ENCODE measurements at places on chromosomes 7 and 10. TPM values are rescaled to one million over a fixed set of nuclear protein-coding genes. Genes with fewer than 3 reads are reported as not detected.

GRCh38 chr10:44575601-44576380 is 190.9 kb upstream of the CXCL12 start:
- DNase-seq: no peak

GRCh38 chr7:725223-726005 is 1.1 kb upstream of the DNAAF5 start:
- no peak for DNase-seq

- DNase-seq: no peak
Measured at GRCh38 chr7:21915140-21915539, 30.6 kb downstream of the CDCA7L start.

DNA sequence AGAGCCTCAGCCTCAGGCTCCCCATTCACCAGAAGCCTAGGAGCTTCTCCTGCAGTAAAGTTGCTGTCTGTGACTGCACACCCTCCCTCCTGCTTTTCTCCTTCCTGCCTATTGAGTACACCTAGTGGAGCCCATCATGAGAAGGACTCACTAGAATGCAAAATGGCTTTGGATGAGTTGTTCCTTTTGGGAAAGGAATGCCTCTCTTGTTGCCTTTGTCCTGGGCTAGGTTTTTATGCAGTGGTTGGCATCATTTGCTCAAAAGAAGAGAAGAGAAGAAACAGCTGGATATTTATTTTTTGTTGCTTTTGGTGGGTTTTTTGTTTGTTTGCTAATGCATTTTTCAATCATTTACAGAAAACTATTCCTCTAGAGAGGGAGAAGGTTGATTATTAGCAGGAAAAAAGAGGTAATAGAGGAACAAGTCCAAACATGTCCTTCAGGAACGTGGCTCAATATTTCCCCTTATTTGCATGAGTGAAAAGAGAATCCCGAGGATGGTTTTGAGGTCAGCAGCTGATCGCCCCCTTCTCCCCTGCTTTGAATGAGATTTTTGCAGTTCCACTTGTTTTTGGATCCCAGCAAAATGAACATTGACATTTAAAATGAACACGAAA is 369.9 kb upstream of the NRP1 start:
- no peak for DNase-seq

Gene GJC3
- 0.45 TPM for total RNA-seq
